ENCODE measurements at places on chromosomes 2 and 18. TPM values are rescaled to one million over a fixed set of nuclear protein-coding genes. Genes with fewer than 3 reads are reported as not detected.

DNA sequence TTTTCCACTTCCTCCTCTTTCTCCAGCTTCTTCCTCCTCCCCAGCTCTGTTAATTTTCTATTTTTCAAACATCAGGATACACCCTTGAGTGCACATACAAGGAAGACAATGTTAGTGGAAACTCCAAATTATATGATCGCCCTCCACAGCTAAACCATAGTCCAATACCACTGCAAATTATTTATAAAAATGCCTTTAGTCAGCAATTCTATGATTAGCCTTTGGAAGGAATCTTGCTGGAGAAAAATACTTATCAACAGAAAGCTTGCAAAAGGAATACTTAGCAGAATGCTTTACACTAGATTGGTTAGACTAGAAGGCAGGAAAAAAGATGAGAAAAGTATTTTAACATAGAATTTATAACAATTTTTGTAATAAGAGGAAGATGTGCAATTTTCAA lies 178.9 kb downstream of the FAM124B start:
- DNase-seq: no peak

DNA sequence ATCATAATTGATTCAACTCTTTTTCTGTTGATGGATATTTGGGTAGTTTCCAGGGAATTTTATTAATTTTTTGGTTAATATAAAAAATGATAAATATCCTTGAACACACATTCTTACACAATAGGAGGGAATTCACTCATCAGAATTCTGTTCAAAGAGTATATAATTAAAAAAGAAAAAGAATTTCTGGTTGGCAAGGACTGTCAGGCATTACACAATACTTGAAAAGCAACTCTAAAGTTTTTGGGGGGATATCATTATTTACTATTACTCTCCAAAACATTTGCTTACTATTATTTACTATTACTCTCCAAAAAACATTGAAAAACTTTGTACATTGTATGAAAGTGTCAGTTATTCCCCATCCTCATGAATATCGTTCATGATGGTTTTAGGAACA lies 38.0 kb downstream of the G6PC2 start:
- DNase-seq: no peak

DNA sequence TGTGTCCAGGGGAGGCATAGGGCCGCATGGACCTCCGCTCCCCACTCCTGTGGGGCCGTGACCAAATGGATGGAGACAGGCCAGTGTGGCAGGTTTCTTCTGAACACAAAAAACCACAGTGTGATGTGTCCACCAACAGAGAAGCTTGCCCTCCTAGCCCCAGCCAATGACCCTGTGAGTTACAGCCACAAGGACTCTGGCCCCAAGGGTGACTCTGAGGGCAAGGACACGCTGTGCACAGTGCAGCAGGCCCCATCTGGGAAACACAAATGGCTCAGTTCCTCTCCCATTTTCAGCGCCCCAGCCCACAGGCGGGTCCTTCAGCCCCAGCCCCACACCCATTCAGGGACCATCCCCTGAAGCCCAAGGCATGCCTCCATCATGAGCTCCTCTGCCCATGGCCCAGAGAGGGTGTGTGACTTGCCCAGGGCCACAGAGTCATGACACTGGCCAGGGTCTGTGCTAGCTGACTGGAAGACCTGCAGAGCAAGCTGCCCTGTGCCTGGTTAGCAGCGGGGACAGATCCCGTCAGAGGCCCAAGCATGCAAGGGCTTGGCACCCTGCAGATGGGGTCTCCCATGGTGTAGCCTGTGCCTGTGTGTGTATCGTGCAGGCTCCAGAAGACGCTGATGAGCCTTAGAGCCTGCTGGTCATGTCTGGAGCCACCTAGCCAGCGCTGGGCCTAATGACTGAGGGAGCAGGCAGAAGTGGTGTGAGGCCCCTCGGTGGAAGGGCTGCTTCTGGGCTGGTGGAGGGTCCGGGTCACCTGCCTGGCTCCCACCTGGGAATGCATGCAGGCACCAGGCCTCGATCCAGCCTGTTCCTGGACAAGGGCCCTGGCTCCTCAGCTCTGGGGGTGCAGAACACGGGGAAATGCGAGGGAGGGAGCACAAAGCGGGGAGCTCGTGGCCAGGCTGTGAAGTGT lies 47.7 kb downstream of the HS6ST1 start:
- no peak for DNase-seq

Gene CDH7
- not detected for total RNA-seq

GRCh38 chr2:46213906-46214305 lies 83.3 kb upstream of the EPAS1 start:
- DNase-seq: no peak

DNA sequence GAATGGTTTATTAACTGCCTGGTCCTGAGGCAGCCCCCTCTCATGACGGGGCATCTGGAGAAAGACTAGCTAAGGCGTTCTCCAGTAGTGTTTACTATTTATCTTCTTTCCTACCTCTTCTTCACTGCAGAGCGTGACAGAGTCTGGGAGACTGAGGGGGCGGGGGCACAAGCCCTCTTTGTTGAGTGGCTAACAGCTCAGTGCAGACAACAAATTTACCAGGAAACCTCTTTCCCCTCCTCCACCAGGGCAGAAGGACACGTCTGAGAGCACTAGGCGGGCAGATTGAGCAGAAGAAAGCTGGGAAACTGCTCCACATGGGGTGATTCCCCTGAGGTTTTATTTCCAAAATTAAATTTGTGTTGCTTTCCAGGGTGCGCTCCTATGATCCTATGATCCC lies 322.1 kb downstream of the CNTNAP5 start:
- no peak for DNase-seq

Gene REG3G
- total RNA-seq: not detected

Gene LIPT1
- 25.2 TPM for total RNA-seq

Gene VIT
- total RNA-seq: 0.98 TPM

DNA sequence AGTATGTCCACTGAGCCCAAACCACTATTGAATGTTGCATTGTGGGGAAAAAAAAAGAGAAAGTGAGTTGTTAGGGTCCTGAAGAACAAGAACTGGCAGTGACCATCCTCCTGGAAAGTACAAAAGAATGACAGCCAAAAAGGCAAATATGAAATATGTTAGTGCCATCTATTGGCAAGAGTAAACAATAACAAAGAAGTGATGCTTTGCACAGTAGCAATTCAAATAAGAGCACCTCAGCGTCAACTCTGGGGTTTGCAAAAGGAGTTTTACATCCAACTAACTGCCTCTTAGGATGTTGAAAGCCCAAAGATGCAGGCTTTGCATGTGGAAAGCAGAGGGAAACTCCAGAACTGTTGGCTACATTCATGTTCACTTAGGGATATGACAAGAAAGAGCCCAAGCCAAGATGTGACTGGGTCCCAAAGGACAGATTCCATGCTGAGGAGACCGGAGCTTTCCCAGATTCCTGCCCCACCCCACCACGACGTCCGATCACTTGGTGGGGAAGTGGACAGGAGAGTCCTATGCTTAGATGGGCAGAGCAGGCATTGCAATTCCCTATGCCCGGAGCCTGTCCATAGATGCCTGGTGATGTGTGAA lies 15.6 kb downstream of the TRABD2A start:
- no peak for DNase-seq

Gene PSMD1
- total RNA-seq: 37.6 TPM

Gene CRYGC
- not detected for total RNA-seq

GRCh38 chr2:240570531-240571313 lies 2.4 kb downstream of the RNPEPL1 start:
- DNase-seq: no peak

- DNase-seq: no peak
Observed at GRCh38 chr2:96891591-96892333, 21.9 kb upstream of the SEMA4C start.
